Activated CD4-positive, alpha-beta memory T cell treated with anti-CD3 and anti-CD28 coated beads for 36 hours (primary cell): ENCODE measurements at places on chromosomes 5 and 9.

GRCh38 chr9:97438666-97439065 is 26.8 kb downstream of the TDRD7 start:
- no peak for DNase-seq

- DNase-seq, result no peak
Measured at GRCh38 chr5:55160493-55161209, 680 bp downstream of the GPX8 start.

GRCh38 chr9:99162759-99163364 is 57.9 kb downstream of the TGFBR1 start:
- DNase-seq, result no peak

DNA sequence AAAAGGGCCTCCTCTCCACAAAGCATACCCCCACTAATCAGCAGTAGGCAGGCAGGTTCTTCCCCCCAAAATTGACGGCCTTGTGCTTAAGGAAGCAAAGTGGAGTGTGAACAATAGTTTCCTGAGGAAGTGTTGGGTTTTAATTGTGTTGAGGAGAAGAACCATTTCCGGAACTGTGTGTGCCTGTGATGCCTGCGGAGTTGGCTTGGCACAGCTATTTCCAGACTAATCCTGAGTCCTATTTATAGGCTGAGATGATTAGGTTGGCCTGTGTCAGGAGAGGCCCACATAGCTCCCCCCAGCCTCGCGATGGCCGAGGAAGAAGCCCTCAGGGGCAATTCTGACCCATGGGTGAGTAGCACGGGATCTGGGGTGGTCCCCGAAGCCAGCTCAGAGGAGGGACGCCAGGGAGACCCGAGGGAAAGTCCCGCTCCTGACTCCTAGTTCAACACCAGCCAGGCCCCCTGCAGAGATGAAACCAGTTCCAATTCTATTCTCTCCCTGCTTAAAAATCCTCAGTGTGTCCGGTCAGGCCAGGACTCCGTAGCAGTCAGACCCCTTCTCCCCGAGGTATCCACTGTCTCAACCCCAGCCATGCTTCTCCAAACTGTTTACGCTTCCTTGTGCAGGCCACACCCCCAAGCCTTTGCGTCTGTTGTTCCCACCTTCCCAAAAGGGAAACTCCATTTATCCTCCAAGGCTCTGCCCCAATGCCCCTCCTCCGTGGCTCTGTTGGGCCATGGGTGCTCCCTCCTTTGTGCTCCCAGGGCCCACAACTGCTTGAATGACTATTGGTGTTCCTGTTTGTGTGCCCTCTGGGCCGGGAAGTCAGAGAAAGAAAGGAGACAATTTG is 18.1 kb downstream of the GSN start:
- no peak for DNase-seq

DNA sequence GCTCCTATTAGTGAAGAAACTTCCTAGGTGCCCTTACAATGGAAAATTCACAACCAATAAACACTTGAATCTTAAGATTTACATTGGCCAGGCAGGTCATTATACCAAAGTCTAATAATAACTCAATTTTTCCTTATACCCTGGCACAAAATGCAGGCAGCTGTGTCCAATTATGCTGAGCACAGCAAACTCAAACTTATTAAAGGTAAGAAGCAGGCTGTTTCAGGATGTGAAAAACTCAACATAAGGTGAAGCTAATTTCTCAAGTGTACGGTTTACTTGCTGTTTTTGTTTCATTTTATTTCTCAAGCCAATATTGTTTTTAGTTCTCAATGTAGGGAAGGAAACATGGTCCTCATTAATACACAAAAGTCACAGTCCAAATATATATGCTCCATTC is 405.1 kb downstream of the KCTD16 start:
- DNase-seq, result no peak

GRCh38 chr5:142906863-142907671 is 136.9 kb downstream of the ARHGAP26 start:
- no peak for DNase-seq

GRCh38 chr9:127942216-127943010 is 4.8 kb upstream of the DPM2 start:
- peak; percentile 62 for DNase-seq

DNA sequence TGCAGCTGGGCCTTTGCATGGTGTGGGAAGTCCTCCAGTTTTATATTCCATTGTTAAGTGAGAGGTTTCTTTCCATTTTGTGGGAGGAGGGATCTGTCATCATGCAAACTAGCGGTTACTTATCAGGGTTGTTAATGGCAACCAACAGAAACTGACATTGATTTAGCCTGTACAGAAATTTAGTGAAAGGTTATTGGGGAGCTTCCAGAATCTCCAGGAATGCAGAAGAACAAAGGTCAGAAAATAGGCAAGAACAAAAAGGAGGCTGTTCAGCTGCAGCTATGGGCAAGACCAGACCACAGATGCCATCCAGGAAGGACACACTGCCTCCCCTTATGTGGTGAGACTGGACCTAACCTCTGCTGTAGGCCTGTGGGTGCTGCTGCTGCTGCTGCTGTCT is 395.8 kb downstream of the KDM4C start:
- DNase-seq, result no peak

GRCh38 chr9:95486318-95486717 is 30.5 kb downstream of the PTCH1 start:
- no peak for DNase-seq

DNA sequence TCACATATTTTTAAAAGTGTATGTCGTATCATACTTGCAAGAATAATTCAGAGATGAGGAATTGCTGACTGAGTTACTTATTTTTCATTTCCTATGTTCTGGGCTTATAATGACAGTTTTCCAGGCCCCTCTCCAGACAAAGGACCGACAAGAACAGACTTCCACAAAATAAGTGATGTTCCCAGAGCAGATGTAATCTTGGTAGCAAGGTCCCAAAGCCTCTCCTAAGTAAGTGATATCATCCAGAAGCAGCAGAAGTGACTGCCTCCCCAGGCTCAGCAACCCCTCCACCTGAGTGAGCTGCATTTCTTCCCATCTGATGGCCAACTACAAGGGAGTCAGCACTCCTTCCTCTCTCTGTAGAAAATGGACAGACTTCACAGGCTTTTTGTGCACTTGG is 57.1 kb downstream of the SEMA6A start:
- no peak for DNase-seq

- DNase-seq, result no peak
Measured at GRCh38 chr5:31768046-31768445, 129.1 kb downstream of the PDZD2 start.

- no peak for DNase-seq
Measured at GRCh38 chr5:6504677-6505415, 56.2 kb downstream of the UBE2QL1 start.

- DNase-seq, result no peak
Measured at GRCh38 chr5:119860463-119860862, 231.1 kb downstream of the FAM170A start.

DNA sequence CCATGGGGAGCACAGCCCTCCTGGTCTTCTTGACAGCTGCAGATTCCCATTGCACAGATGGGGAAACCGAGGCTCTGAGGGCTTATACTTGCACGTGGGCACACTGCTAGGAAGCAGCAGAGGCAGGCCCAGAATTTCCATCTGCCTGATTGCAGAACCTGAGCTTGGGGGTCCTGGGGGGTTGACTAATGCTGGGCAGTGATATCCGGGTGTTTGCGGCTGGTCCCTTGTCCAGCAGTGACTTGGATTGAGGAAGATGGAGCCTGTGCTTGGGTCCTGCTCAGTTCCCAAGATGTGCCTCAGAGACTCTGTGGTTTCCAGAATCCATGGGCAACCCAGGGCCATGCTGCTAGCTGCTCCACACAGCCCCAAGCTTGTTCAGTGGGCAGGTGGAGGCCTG is 91.2 kb downstream of the PHF2 start:
- no peak for DNase-seq

- DNase-seq, result no peak
Measured at GRCh38 chr5:16931334-16932110, 4.6 kb downstream of the MYO10 start.

DNA sequence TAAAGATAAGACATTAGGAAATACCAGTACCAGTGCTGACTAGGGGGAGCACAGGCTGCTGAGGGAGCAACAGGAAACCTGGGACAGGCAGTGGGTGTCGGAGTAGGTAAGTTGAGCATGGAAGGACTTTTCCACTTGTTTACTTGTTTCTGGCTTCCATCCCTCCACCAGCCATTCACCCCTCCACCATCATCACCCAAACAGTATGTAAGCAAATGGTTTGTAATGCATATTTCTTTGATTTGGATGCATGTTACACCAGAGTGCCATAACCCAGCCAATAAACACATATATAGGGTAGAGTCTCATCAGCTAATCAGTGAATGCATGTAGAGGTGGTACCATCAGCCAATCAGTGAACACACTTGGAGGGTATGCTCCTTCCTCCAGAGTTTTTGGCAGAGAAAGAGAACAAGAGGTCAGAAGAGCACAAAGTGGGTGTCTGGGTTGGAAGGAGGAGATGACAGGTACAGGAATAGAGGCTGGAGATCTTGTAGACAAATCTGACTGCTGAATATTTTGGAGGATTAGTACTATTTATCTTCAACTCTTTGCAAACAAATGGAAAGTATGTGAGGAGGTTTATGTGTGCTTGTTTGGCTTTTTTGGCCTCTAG is 37.7 kb upstream of the PDE8B start:
- no peak for DNase-seq

DNA sequence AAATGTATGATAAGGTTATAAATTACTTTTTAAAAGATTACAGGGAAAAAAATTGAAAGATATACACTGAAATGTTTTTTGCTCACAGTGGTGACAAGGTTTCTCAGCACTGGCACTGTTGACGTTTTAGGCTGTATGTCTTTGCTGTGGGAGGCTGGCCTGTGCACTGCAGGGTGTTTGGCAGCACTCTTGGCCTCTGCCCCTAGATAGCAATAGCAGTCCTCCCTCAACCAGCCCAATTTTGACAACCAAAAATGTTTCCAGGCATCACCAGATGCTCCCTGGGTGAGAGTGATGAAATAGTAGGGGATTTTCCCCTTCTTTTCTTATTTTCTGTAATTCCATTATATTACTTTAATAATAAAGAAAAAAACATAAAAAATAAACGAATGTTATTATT is 3.3 kb downstream of the CD274 start:
- DNase-seq, result peak; percentile 59

DNA sequence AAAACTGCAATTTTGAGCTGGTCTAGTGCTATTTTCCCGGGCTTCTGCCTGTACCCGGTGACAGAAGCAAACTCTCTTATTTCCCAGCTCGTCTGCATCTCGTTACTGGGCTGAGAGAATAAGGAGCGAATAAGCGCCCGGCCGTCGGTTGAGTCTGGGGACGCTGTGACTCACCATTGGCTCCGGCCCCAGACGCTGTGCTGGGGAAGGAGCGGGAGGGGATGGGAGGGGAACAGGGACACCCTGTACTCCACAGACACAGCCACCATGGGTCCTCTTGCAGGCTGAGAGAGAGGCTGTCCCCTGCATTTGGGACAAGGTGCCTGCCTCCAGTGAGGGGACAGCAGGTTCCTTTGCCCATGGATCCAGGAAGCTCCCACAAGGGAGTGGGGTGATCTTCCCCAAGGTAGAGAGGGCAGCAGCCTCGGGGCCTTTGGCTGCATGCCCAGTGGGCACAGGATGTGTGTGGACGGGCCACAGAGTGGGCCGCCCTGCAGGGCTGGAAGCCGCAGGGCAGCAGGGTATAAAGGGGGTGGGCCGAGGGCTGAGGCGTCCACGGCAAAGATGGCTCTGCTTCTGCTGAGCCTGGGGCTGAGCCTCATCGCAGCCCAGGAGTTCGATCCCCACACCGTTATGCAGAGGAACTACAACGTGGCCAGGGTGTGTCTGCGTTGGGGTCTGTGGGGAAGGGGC is at the start of gene LCN9:
Gene LCN9, plus strand, starts transcription at position 552 of the 693 bp plus-strand sequence. Its CDS starts 13 bp downstream, at position 565.
- DNase-seq, result no peak

DNA sequence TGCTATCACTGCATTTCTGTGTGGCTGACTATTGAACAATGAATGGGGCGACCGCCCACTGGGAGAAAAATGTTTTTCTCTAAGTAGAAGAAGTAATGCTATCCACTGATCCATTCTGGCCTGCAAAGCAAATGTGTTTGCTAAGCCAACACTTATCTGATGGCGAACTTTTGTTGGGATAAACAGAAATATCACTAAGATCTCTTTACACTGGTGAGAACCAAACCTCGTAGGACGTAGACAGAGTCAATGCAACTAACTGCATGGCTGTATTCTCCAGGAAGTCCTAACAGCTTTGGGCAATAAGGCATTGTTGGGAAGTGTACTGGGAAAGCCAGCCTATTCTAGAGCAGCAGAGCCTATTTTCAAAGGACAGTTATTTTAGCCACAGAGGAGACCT is 77.7 kb downstream of the ANKH start:
- DNase-seq, result no peak

DNA sequence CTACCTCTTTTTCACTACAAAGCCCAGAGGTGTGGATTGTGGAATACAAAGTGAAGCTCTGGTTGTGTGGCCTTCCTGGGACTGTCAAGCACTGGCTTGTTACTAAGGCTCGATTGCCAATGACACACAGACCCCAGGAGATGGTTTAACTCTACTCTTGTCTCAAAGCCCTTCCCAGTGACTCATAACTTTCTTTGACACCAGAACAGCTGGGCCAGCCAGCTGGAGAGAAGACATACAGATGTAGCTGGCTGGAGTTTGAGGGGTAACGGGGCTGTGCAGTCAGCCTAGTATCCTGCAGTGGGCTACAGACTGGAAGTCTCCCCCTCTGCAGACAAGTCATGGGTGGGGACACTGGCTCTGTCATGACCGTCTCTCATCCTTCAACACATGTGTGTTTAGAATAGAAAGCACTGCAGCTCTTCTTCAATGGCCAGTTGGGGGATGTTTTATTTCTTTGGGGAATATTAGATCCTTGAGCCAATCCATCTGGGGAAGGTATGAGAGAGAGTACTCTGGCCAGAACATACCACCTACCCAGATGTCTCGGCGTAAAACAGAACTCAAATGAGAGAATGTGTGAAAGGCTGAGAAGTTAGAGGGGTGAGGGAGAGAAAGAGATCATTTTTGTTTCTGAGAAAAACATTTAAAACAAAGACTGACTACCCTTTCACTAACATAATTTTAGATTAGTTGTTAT is 53.3 kb downstream of the SEMA6A start:
- DNase-seq, result no peak

- DNase-seq, result no peak
Measured at GRCh38 chr5:12459326-12459725, 555.1 kb upstream of the CTNND2 start.

DNA sequence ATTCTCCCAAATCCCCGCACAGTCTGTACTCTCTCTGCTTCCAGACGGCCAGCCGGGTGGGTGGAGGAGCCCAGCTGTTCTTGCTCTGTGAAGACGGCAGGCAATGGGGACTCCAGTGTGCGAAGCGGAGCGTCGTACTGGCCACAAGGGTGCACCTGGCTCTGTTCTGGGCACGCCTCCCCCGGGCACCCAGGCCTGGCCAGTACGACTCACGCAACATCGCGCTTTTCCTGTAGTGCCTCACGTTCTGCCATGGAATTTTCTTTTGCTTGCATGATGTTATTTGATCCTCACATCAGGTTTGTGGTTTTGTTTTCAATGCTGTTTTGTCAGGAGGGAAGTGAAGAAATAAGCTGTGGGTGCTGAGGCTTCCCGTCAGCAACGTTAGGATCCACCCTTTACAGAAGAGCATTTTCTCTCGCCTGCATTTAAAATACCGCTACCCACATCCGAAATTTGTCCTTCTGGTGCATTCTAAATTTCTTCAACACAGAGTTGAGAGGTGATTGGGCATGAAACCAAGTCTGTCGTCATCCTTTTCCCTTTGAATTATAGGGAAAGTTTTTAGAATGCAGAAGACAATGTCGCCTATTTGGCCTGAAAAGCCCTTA is 311.7 kb downstream of the TRIM36 start:
- no peak for DNase-seq
